ENCODE measurements at places on chromosomes 6 and 20. TPM values are rescaled to one million over a fixed set of nuclear protein-coding genes. Genes with fewer than 3 reads are reported as not detected.

GRCh38 chr6:90918361-90918760 lies 331.5 kb upstream of the MAP3K7 start:
- no peak for DNase-seq

- DNase-seq, result no peak
Observed at GRCh38 chr20:46740214-46740609, 30.8 kb downstream of the SLC2A10 start.

DNA sequence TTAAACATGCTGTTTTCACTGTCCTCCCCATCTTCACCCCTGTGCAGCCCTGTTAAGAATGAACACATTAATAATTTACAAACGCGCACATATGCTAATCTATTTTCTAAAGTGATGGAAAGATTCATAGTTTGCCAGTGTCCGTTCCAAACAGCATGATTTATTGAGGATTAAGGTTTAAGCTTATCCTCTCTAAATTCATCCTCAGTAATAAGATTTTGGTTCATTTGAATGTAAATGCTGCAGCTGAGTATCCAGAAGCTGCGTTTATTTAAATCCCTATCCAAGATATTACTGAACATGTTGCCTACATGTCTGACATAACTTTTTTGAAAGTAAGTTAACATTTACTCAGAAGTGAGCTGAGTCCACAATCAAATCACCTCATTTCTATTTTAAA lies 42.8 kb upstream of the FAM135A start:
- no peak for DNase-seq

- DNase-seq, result no peak
Observed at GRCh38 chr6:126625019-126625418, 285.1 kb downstream of the CENPW start.

GRCh38 chr6:165365371-165365770 lies 56.0 kb upstream of the C6orf118 start:
- no peak for DNase-seq

GRCh38 chr20:58133020-58133808 lies 95.2 kb downstream of the ANKRD60 start:
- no peak for DNase-seq

GRCh38 chr6:42022755-42023384 lies 27.5 kb upstream of the TAF8 start:
- DNase-seq, result no peak

- no peak for DNase-seq
Observed at GRCh38 chr6:144549837-144550747, 265.0 kb downstream of the UTRN start.

DNA sequence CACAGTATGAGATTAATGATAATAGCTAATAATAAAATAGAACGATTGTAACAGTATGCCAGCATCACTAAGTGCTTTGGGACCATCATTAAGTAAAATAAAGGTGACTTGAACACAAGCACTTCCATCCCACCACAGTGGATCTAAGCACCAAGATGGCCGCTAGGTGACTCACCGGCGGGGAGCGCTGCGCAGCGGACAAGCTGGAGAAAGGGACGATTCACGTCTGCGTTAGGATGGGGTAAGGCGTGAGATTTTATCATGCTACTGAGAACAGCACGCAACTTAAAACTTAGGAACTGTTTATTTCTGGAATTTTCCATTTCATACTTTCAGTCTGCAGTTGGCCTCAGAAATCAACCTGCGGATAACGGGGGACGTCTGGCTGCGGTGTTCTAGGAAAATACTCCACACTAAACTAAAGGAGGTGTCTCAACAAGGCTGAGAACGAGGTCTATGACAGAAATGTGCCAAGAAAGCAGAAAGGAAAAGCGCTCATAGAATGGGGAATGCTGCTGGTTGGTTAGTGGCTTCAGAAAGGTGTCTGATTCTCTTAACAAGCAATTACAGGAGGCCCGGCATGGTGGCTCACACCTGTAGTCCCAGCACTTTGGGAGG lies 114.5 kb downstream of the GMPR start:
- DNase-seq, result no peak

DNA sequence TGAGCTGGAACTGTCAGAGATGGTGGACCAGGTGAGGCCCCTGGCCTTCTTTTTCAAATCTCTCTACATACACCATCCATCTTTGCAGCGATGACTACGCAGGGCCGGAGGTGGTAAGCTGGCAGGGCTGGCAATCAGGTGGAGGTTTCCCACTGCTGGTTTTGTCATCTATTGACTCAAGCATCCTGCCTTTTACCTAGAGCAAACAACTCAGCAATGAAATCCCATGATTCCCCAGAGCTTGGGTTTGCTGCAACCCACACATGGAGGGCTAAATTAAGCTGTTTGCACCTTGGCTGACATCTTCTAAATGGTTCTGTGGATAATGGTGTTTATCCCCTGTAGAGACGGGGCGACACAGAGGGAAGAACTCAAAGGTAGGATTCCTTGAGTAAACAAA lies 170.2 kb downstream of the SCP2D1 start:
- DNase-seq, result peak; percentile 60

DNA sequence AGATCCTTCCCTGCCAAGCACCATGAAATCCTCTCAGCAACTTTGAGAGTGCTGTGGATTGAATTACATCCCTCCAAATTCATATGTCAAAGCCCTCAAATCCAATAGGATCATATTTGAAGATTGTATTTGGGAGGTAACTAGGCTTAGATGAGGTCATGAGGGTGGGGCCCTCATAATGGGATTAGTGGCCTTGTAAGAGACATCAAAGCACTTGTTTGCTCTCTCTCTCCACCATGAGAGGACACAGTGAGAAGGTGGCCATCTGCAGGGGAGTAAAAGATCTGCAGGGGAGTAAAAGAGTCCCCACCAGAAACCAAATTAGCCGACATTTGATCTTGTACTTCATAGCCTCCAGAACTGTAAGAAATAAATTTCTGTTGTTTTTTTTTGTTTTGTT lies 298.2 kb downstream of the SAMD5 start:
- no peak for DNase-seq

- DNase-seq, result peak; percentile 83
Observed at GRCh38 chr20:33839591-33839990, 28.4 kb downstream of the CHMP4B start.

GRCh38 chr6:154488248-154488593 lies 22.3 kb downstream of the CNKSR3 start:
- DNase-seq, result no peak

DNA sequence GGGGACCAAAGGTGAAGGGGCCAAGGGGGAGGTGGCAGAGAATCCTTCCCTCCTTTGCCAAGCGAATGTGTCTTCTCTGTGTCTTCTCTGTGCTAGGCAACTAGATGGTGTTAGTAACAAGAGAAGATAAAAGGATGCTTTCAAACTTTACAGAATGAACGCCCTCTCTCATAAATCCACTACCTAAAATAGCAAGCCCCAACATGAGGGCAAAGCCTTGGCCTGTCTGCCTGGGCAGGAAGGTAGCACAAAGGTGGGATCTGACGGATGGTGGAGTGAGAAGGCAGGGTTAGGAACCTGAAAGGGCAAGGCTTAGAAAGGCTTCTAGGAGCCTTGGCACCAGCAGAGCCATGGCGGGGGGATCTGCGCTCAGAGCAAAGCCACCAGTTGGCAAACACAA lies 13.6 kb upstream of the TGM3 start:
- DNase-seq, result no peak

DNA sequence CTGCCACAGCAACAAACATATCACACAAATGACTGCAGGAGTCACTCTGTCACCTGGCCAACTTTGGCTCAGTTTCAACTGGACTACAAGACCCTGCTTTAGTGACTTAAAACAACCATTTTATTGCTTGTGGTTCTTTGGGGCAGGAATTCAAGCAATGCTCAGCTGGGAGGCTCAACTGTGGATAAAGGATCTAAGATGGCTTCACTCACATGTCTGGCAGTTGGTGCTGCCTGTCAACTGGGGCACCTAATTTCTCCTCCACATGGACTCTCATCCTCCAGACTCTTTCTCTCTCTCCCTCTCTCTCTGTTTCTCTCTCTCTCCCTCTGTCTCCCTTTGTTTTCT lies 2.8 kb upstream of the EPB41L2 start:
- no peak for DNase-seq

- no peak for DNase-seq
Observed at GRCh38 chr20:17939622-17940223, 28.9 kb downstream of the SNX5 start.

GRCh38 chr6:127956260-127956888 lies 55.5 kb upstream of the THEMIS start:
- peak; percentile 3 for DNase-seq

DNA sequence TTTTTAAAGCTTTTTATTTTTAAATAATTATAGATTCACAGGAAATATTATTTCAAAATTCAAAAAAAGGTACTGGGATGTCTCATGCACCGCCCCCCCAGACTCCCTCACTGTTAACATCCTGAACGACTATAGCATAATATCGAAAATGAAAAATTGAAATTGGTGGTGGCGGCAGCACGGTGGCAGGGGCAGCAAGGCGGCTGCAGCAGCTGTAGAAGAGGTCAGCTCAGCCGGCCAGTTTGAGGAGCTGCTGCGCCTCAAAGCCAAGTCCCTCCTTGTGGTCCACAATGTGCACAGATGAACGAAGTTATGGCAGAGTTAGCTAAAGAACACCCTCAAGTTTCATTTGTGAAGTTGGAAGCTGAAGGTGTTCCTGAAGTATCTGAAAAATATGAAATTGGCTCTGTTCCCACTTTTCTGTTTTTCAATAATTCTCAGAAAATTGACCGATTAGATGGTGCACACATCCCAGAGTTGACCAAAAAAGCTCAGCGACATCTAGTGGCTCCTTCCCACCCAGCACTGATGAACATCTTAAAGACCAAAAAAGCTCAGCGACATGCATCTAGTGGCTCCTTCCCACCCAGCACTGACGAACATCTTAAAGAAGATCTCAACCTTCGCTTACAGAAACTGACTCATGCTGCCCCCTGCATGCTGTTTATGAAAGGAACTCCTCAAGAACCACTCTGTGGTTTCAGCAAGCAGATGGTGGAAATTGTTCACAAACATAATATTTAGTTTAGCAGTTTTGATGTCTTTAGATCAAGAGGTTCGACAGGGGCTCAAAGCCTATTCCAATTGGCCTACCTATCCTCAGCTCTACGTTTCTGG lies 100.8 kb downstream of the FAM217A start:
- no peak for DNase-seq

DNA sequence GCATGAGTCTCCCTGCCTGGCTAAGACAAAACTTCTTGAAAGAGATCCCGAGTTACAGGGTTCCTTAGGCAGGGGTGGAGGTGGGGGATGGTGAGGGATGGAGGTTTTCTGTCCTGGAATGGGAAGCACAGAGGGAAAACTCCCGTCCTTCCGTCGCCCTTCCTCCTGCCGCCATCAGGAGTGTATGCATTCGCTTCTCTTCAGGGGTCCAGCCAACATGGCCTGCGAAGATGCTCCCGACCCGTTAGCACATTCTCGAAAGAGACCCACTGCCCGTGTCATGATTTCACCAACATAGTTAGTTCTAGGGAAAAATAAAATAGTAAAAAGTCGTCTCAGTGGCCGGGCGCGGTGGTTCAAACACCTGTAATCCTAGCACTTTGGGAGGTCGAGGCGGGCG lies 37.1 kb downstream of the KIF25 start:
- DNase-seq, result no peak

- no peak for DNase-seq
Observed at GRCh38 chr6:155472886-155473285, 17.2 kb upstream of the NOX3 start.

GRCh38 chr6:163402616-163403015 lies 11.9 kb upstream of the QKI start:
- DNase-seq, result no peak

- DNase-seq, result no peak
Observed at GRCh38 chr20:38192323-38192885, 27.3 kb upstream of the TGM2 start.

GRCh38 chr6:81450180-81450579 lies 302.3 kb downstream of the TENT5A start:
- no peak for DNase-seq

GRCh38 chr20:24018796-24019195 lies 30.2 kb upstream of the GGTLC1 start:
- no peak for DNase-seq

GRCh38 chr6:32840604-32841246 lies 2.2 kb upstream of the TAP2 start:
- DNase-seq, result no peak

DNA sequence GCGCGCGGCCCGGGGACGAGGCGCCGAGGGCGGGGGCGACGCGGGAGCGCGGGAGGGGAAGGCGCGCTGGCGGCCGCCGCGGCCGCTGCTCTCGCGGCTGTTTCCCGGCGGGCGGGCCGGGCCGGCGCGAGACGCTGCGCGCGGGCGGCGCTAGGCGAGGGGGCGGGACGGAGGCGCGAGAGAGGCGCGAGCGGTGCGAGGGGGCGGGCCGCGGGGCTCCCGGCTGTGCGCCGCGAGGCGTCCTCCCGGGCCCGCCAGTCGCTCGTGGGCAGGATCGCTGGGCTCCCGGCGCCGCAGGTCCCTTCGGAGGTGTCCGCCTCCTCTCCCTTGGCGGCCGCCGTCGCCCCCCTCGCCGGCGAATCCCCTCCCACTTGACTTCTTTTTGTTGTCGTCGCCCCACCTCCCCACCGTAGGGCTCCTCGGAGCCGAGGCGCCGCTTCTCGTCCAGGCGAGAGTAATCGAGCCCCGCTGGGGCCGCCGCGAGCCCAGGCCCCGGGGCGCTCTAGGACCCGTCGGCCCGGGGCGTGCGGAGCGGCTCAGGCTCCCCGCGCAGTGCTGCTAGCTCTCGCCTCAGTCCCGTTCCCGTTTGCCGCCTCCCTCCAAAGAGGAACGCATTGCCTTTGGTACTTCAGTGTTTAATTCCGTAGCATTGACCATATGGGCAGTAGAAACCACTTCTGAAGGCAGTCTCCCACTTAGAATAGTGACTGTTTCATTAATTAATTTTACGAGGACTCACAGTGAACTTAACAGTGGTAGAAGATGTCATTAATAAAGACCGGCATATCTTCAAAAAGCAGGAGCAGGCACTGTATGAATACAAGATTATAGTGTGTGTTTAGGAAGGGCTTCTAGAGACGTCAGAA lies at the start of gene RANBP9:
Gene RANBP9 (minus strand): TSS at position 103 of the 866 bp plus-strand sequence. CDS start 330 bp downstream, outside the sequence.
- peak; percentile 97 for DNase-seq

DNA sequence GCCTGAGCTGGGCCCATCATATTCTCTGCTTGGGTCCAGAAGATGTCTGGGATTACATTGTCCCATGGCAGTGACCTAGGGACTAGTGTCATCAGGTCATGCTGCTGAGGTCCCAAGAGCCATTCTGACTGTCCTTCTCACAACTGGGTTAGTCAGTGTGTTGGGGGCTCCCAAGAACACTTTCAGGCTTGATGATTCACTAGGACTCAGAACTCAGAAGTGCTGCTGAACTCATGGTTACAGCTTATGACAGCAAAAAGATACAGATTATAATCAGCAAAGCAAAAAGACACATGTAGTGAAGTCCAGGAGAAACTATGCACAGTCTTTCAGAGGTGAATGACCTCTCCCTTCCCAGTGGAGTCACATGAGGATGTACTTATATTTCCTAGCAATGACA lies 107.8 kb downstream of the SYNE1 start:
- DNase-seq, result no peak

The ULBP3 gene
- not detected for total RNA-seq

The PPIL4 gene
- total RNA-seq, result 39.7 TPM

The BMP5 gene
- 1.4 TPM for total RNA-seq

The TAAR6 gene
- not detected for total RNA-seq

The NMBR gene
- total RNA-seq, result not detected

The TGM3 gene
- total RNA-seq, result not detected

The TFAP2A gene
- not detected for total RNA-seq

The TAGAP gene
- total RNA-seq, result 3.1 TPM

The ESR1 gene
- not detected for total RNA-seq

The NCOA5 gene
- total RNA-seq, result 4.3 TPM

The HLA-DQA2 gene
- total RNA-seq, result not detected

The PGK2 gene
- total RNA-seq, result not detected

The ASIP gene
- total RNA-seq, result not detected
